Fibroblast of skin of left quadriceps (primary cell): ENCODE measurements at places on chromosomes 6 and 20.
A peak's percentile ranks its signal among the peaks of the same experiment; 100 is the strongest.

DNA sequence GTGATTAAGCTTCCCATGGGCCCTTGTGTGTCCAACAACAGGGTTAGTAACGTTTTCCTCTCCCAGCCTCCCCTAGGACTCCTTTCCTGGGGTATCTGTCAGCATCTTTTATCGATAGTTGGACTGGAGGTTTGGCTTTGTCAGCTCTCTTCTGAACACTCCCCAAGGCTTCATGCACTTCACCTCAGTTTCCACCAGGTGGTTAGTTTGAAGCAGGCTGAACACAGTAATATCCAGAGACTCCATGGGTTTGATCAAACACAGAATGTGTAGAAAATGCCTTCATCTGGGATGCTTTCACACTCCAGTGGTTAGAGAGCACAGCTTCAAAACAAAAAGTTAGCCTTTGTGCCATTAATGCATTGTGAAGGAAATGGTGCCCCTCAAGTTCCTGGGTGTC lies 139.1 kb downstream of the SLC24A3 start:
- no peak for DNase-seq

GRCh38 chr6:152922706-152923105 lies 60.1 kb downstream of the FBXO5 start:
- no peak for DNase-seq

DNA sequence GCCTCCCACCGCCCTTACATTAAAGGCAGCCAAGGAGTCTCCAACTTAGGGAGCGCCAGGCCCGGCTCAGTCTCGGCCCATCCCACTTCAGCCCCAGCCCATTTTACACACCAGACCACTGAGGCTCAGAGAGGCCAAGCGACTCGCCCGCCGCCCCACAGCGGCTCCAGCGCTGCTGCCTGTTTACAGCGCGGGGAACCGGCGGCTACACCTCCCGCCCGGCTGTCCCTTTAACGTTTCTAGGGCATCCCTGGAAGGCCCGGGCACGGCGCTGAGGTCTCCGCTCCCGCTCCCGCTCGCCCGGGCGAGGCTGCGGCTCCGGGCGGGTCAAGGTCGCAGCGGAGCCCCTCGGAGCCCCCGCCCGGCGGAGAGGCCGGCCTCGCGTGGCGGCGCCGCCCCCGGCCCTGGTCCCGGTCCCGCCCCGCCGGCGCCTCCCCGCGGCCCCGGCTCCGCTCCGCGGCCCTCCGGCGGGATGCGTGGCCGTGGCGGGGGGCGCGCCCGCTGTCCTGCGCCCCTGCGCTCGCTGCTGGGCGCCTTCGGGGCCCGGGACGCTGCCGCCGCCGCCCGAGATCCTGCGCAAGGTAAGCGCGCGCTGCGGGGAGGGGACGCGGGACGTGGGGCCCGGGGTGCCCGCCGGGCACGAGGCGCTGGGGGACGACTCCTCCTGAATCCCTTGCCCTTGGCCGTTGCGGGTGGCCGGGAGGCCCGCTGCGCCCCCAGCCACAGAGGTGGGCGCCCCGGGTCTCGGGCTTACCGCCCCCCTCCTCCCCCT lies 27.1 kb upstream of the PHACTR3 start:
- DNase-seq: no peak

DNA sequence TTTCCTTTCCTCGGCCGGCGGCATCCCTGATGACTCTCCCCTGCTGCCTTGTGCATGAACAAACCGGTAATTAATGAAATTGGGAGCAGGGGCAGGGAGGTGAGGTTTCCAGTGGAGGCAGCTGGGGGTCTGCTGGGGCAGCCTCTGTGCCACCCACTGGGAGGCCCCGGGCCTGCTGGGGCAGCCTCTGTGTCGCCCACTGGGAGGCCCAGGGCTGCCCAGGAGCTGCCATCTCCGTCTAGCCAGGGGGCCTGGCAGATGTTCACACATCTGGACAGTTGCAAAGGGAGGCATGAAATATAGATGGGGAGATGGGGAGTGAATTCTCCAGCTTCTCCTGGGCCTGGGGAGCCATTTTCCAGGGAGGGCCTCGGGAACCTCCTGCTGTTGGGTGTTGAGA lies 33.8 kb downstream of the TOX2 start:
- DNase-seq: no peak

- DNase-seq: peak; percentile 58
Measured at GRCh38 chr6:2853769-2854395, 12.2 kb upstream of the SERPINB1 start.

GRCh38 chr6:47066418-47066817 lies 24.3 kb upstream of the ADGRF1 start:
- DNase-seq: no peak

- DNase-seq: no peak
Measured at GRCh38 chr6:2826131-2826530, 15.5 kb downstream of the SERPINB1 start.

DNA sequence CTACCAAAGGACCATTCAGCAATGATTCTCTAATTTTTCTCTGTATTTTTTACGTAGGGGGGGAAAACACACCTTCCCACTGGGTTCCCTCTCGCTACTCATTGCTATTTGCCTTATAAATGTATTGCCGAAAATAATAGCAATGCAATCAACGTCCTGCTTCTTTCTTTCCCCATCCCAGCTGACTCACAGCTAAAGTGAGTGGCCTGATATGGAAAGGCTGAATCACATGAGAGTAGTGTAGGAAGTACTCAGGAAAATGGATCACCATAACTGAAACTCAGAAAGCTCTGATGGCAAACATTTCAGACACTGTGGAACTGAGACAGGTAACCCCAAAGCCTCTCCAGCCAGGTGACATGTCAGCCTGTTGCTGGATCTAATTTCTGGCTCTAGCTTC lies 49.3 kb upstream of the SRPK1 start:
- DNase-seq: peak; percentile 9

DNA sequence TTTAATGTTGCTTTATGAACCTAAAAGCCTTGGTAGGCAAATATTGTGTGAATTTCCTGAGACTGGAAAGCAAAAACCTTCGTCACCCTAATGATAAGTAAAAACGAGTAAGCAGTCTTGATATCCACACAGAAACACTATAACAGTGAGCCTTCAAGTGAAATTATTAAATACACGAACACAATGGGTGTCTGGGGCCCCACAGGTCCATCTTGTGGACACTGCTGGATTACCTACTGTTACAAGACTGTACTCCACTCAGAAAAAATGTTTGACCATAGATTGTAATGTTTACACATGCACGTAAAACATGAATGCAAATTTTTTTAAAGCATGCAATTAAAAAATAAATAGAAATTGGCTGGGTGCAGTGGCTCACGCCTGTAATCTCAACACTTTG lies 466.9 kb downstream of the CD83 start:
- DNase-seq: no peak

DNA sequence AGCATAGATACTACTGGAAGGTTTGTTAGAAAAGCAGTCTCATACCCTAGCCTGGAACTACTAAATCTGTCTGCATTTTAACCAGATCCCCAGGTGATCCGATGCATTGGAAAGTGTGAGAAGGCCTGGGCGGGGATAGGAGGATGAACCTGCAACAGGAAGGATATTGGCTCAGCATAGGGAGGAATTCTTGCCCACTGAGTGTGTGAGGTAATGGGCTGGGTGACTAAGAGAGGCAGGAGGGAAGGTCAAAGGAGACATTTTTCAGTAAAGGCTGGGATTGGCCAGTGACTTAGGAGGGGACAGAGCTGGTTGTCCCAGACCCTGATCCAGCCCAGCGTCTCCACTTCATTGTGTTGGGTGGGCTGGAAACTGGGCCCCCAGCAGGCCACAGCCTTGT lies 191.0 kb upstream of the LRFN2 start:
- DNase-seq: no peak

DNA sequence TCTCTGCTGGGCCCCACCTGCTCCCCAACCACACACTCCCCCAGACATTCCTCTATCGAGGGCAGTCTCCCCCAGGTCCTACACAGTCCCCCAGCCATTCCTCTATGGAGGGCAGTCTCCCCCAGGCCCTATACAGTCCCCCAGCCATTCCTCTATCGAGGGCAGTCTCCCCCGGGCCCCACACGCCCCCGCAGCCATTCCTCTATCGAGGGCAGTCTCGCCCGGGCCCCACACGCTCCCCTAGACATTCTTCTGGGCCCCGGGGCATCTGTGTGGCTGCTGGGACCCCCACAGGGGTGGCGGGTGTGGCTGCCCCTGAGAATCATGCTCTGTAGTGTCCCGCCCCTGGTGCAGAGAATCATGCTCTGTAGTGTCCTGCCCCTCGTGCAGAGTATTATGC lies 43.6 kb upstream of the BHLHE23 start:
- DNase-seq: no peak

DNA sequence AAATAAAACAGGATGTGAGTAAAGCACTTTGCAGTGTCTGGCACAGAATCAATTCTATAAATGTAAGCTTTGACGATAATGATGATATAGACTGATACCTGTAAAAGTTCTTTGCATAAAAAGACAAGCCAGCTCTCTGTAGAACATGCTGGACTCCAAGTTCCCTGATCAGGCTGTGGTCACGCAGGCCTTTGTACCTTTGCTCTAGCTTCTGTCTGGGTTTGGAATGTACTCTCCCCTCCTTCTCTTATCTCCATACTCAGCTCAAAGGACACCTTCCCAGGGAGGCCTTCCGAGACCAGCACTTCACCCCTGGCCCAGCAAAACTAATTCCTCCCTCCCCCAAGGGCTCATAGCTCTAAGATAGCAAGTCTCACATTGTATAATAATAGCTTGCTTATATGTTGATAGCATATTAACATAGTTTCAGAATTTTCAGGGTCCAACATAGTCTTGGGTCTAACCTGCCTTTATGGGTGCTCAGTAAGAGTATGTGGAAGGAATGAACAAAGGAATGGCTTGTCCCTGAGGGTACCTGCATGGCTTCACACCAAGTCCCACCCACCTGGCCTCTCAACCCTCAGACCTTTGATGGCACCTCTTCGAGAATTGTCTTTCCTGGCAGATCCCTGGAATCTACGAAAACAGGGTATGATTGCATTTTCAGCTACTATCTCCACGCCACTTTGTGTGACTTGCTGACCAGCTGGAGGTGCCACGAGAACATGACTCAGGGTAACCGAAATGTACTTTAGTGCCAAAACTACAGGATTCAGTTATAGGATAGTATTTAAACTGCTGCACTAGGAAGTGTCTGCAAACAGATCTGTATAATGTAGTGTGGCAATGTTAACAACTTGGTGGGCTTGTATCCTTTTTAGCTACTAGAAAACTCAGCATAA lies 41.7 kb upstream of the PIM1 start:
- no peak for DNase-seq

GRCh38 chr6:135085700-135086413 lies 31.2 kb upstream of the HBS1L start:
- no peak for DNase-seq

- DNase-seq: no peak
Measured at GRCh38 chr20:10132387-10132786, 86.2 kb upstream of the SNAP25 start.

DNA sequence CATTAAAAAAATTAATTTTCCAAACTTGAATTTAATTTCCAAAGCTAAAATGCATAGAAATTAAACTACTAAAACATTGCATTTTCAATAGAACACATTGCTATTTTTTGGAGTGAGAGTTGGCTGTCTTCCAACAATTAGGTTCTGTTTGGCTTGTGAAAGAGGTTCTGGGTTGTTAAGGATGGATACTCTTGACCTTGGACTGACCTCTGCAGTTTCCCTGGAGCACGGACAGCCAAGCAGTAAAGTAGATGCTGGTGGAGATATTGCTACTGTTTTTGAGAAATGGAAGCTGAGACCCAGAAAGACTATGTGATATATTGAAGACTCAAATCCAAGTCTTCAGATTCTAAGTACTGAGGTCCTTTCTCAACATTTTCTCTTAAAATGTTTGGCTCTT lies 95.9 kb upstream of the CHD6 start:
- no peak for DNase-seq

GRCh38 chr6:149990661-149991471 lies 27.1 kb downstream of the ULBP1 start:
- DNase-seq: no peak

GRCh38 chr6:39819228-39819627 lies 27.1 kb downstream of the DAAM2 start:
- DNase-seq: no peak

DNA sequence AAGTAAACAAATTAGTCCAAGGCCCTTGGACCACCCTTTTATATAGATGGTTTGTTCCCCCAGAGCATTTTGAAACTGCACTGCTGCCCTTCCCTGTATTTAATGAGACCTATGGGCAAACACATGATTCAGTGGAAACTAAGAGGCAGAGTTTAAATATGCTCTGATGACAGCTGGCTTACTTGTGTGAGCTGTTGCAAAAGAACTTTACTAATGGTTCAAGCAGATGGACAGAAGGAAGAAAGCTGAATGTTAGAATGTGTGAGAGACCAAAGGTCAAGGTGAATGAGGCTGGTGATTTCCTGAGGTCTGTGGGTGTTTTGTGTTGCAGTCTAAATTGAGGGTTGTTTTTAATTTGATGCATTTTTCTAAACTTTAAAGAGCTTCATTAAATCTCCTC lies 123.0 kb upstream of the CEP162 start:
- DNase-seq: no peak

GRCh38 chr20:44253528-44253927 lies 6.4 kb downstream of the GDAP1L1 start:
- no peak for DNase-seq

DNA sequence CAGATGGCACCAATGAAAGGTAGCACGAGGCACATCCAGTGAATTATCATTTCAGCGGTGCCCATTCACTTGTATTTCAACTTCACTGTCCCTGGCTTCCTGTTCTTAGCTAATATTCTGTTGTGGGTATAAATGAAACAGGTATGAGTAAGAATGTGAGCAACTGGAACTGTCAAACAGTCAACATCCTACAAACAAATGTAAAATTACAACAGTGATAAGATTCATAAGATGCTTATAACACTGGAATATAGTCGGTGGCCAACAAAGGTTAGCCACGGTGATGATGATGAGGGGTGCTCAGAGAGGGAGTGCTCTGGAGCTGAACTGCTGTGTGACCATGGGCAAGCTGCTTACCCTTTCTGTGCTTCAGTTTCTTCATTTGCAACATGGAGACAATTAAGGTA lies 74.9 kb upstream of the TOX2 start:
- DNase-seq: no peak

- no peak for DNase-seq
Measured at GRCh38 chr6:146670161-146670560, 71.4 kb downstream of the ADGB start.

DNA sequence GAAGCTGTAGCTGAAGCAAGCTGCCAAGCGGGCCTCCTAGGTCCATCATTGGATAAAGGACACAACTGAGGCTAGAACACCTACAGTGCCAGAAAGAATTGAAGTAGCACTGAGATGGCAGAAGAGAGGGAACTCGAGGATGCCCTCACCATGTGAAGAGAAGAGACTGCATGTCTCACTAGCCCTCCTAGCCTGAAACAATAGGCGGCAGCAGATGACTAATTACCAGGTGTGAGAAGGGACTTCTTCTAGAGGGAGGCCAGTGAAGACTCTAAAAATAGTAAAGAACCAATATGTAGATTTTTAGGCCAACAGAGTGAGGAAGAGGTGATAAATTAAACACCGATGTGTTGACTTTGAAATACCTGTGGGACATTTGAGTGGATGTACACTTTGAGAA lies 50.3 kb downstream of the LGSN start:
- no peak for DNase-seq

- DNase-seq: no peak
Measured at GRCh38 chr6:85493389-85493788, 43.5 kb downstream of the NT5E start.

- no peak for DNase-seq
Measured at GRCh38 chr6:43575105-43575771, 600 bp downstream of the XPO5 start.

- no peak for DNase-seq
Measured at GRCh38 chr6:167113935-167114910, 8.7 kb upstream of the CCR6 start.

- DNase-seq: no peak
Measured at GRCh38 chr6:137473598-137473997, 20.6 kb downstream of the OLIG3 start.
